Esophagus squamous epithelium (tissue), 5 donors: ENCODE measurements at places on chromosomes 6 and 20. TPM values are rescaled to one million over a fixed set of nuclear protein-coding genes. Genes with fewer than 3 reads are reported as not detected.

- no peaks in the 10 kb centered on the region for H3K27me3 ChIP-seq
- H3K4me3 ChIP-seq, result no peak overlapping the region
- H3K36me3 ChIP-seq, result no peaks in the 10 kb centered on the region
- no peak for DNase-seq
- peaks cover 13% of the 10 kb centered on the region for H3K4me1 ChIP-seq
Measured at GRCh38 chr20:58058421-58059259, 169.8 kb downstream of the ANKRD60 start.

DNA sequence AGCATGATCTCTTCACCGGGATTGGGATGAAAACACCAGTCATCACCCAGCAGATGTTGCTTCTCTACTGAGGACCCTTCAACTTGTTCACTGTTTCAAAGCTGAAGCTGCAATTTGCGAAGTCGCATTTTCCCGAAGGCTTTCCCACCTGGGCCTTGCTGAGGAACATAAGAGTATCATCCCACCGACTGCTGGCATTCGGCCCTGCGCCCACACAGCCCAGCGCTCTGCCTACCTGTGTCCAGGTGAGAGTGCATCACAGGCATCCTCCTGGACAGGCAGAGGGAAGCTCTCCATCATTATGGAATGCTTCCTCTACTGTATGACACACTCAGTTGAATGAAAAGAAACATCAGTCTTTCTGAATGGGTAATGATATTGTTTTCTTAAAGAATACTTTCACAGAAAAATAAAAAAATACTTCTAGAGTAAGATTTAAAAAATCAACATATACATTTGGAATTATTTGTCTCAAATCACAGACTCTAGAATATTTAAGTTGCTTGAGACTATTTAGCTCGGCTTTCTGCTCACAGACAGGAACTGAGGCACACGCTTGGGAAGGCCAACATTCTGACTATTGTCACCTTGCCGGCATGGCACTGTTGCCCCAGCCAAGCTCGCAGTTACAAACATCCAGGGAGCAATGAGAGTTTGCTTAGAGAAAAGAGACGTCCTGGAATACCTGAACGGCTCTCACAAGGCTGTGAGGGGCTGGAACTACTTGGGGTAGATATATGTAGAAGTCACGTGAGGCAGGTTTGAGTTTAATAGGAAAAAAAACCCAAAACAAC, 48.7 kb downstream of the FOXC1 start:
- no peaks in the 10 kb centered on the region for H3K4me1 ChIP-seq
- no peak overlapping the region for H3K4me3 ChIP-seq

Gene PROKR2
- total RNA-seq, result not detected

Gene PHACTR1
- total RNA-seq, result 4.9 TPM

GRCh38 chr6:15048367-15048766, 197.5 kb upstream of the JARID2 start:
- no peak overlapping the region for H3K27ac ChIP-seq
- no peaks in the 10 kb centered on the region for H3K27me3 ChIP-seq
- DNase-seq, result no peak

DNA sequence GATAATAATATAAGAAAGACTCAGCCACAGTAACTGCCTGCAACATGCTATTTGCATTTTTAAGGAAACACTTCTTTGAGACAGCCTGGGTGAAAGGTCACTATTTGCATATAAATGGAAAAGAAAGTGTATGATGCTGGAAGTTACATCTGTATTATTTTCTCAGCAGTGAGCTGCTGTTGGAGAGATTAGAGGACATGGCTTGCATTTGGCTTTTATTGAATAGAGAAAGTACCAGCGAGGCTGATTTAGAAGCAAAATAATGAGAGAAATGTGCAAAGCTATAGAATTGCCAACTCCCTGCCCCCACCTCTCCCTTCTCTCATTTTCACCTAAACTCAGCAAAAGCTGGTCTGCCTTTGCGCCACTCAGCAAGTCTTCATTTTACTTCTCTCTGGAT, 12.7 kb downstream of the MYT1 start:
- H3K36me3 ChIP-seq, result no peaks in the 10 kb centered on the region

DNA sequence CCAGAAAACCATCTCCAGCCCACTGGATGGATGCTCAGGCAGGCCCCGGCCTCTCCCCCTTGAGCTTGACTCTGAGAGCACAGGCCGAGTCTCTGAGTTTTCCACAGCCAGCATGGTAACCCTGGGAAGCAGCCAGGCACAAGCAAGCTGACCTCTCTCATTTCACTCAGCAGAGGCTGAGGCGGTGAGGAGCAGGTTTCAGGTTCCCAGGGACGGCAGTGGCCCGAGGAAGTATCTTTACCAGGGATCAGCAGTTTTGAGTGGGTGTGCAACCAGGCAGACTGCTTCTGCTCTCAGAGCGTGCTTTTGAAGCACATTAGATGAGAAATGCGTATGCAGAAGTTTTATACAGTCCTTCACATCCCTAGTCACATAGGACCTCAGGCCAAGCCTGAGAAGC, 12.6 kb downstream of the HCK start:
- no peak overlapping the region for H3K27ac ChIP-seq
- H3K27me3 ChIP-seq, result no peaks in the 10 kb centered on the region
- no peak overlapping the region for H3K4me3 ChIP-seq
- H3K4me1 ChIP-seq, result no peaks in the 10 kb centered on the region

DNA sequence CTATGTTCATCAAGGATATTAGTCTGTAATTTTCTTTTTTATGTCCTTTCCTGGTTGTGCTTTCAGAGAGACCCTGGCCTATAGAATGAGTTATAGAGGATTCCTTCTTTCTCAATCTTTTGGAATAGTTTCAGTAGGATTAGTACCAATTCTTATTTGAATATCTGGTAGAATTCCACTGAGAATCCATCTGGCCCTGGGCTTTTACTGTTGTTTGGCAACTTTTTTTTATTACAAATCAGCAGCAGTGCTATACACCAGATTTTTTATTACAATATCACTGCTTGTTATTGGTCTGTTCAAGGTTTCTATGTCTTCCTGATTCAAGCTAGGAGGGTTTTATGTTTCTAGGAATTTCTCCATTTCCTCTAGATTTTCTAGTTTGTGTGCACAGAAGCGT, 50.0 kb upstream of the NRSN1 start:
- H3K4me1 ChIP-seq, result no peaks in the 10 kb centered on the region
- H3K36me3 ChIP-seq, result no peaks in the 10 kb centered on the region
- DNase-seq, result no peak
- H3K4me3 ChIP-seq, result no peak overlapping the region

Gene DEFB132
- total RNA-seq, result not detected

- no peaks in the 10 kb centered on the region for H3K4me1 ChIP-seq
- H3K36me3 ChIP-seq, result no peaks in the 10 kb centered on the region
- H3K4me3 ChIP-seq, result no peak overlapping the region
Measured at GRCh38 chr6:31510007-31510406, 12.1 kb downstream of the MICB start.

GRCh38 chr20:63969838-63970713, at the start of gene ZNF512B:
Gene ZNF512B (minus strand): TSS chr20:63969930. CDS start chr20:63967950, 1,980 bp downstream.
- H3K27ac ChIP-seq, result peak within 1 kb of the TSS; percentile 82
- no peak for DNase-seq
- H3K4me1 ChIP-seq, result peaks cover 22% of the 10 kb centered on the region
- H3K36me3 ChIP-seq, result peaks cover 9% of the 10 kb centered on the region
- peak within 1 kb of the TSS; percentile 68 for H3K4me3 ChIP-seq

- H3K36me3 ChIP-seq, result peaks cover 51% of the 10 kb centered on the region
- DNase-seq, result no peak
Measured at GRCh38 chr20:17643531-17644188, 38.4 kb downstream of the RRBP1 start.

- H3K4me1 ChIP-seq, result peaks cover 20% of the 10 kb centered on the region
- DNase-seq, result no peak
- no peak overlapping the region for H3K4me3 ChIP-seq
- H3K27me3 ChIP-seq, result no peaks in the 10 kb centered on the region
- H3K27ac ChIP-seq, result no peak overlapping the region
- H3K36me3 ChIP-seq, result peaks cover 27% of the 10 kb centered on the region
Measured at GRCh38 chr6:152272486-152272885, 364.7 kb downstream of the SYNE1 start.

DNA sequence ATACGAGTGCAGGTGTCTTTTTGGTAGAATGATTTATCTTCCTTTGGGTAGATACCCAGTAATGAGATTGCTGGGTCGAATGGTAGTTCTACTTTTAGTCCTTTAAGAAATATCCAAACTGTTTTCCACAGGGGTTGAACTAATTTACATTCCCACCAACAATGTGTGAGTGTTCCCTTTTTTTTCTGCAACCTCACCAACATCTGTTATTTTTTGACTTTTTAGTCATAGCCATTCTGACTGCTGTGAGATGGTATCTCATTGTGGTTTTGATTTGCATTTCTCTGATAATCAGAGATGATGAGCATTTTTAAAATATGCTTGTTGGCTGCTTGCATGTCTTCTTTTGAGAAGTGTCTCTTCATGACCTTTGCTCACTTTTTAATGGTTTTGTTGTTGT, 1.9 kb upstream of the ZNF831 start:
- no peaks in the 10 kb centered on the region for H3K27me3 ChIP-seq
- DNase-seq, result no peak
- H3K4me1 ChIP-seq, result peaks cover 31% of the 10 kb centered on the region
- H3K36me3 ChIP-seq, result no peaks in the 10 kb centered on the region
- no peak overlapping the region for H3K4me3 ChIP-seq

GRCh38 chr20:43690943-43691598, 24.2 kb downstream of the MYBL2 start:
- no peaks in the 10 kb centered on the region for H3K36me3 ChIP-seq
- no peaks in the 10 kb centered on the region for H3K27me3 ChIP-seq
- DNase-seq, result no peak
- H3K4me1 ChIP-seq, result no peaks in the 10 kb centered on the region

DNA sequence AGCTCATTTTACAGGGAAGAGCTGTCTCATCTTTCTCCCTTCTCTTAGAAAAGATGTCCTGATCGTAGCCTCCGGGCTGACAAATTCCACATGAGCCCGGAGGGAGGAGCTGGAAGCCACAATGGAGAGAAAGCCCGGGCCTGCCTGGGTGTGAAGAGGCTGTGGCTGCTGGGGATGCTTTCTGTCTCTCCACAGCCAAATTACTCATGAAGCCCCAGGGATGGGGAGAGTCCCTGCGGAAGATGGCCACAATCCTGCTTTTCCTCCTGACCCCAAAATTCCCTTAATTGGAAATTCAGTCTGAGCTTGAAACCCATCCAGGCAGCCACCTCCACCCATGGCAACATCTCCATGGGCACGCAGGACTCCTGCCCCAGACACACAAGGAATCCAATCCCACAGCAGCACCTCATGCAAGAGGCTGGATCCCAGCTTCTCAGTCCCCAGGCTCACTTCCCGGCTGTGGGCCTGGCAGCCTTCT, 32.4 kb downstream of the JPH2 start:
- no peaks in the 10 kb centered on the region for H3K36me3 ChIP-seq
- H3K4me1 ChIP-seq, result peaks cover 21% of the 10 kb centered on the region
- no peaks in the 10 kb centered on the region for H3K27me3 ChIP-seq
- peak overlapping the region; percentile 4 for H3K27ac ChIP-seq
- DNase-seq, result no peak
- H3K4me3 ChIP-seq, result no peak overlapping the region

- no peak overlapping the region for H3K27ac ChIP-seq
- no peaks in the 10 kb centered on the region for H3K27me3 ChIP-seq
- peaks cover 13% of the 10 kb centered on the region for H3K4me1 ChIP-seq
Measured at GRCh38 chr6:44487002-44487401, 99.5 kb downstream of the CDC5L start.

Gene SNAI1
- total RNA-seq, result 1.3 TPM

DNA sequence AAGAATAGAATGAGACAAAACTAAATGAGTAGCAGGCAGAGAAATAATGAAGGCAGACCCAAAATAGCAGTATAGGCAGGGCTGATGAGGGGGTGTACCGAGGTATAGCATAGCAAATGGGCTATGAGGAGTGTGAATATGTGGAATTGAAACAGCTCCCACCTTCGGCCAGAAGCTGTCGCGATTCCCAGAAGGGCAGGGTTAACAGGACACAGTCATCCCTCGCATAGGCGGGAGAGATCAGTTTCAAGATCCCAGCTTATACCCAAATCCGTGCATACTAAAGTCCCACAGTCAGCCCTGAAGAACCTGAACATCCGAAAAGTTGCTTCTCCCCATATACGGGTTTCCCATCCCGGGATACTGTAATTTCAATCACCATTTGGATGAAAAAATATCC, 82.7 kb downstream of the PTPRK start:
- H3K36me3 ChIP-seq, result no peaks in the 10 kb centered on the region
- no peak overlapping the region for H3K27ac ChIP-seq
- no peaks in the 10 kb centered on the region for H3K4me1 ChIP-seq

DNA sequence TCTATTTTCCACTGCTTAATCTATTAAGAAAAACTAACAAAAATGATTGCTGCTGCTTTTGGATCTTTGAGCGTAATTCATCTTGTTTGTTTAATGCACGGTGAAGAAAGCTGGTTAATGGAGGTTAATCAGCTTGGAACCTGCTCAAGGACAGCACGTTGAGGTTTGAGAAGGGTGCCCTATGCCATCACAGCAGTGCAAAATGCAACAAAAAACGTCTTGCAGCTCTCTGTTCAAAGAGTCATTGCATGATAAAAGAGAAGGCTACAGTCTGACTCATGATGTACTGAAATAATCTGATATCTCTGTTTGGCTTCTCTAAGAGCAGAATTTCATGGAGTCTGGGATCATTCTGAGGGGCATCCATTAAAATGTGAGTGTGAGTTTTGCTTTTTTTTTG, 80.6 kb upstream of the PREP start:
- H3K27ac ChIP-seq, result no peak overlapping the region
- no peak overlapping the region for H3K4me3 ChIP-seq
- DNase-seq, result no peak
- no peaks in the 10 kb centered on the region for H3K36me3 ChIP-seq
- no peaks in the 10 kb centered on the region for H3K27me3 ChIP-seq
- H3K4me1 ChIP-seq, result peaks cover 13% of the 10 kb centered on the region

Gene PSMB8
- 21.6 TPM for total RNA-seq

GRCh38 chr6:154462425-154462824, 48.1 kb downstream of the CNKSR3 start:
- H3K4me1 ChIP-seq, result peaks cover 71% of the 10 kb centered on the region
- DNase-seq, result no peak
- no peaks in the 10 kb centered on the region for H3K36me3 ChIP-seq
- H3K4me3 ChIP-seq, result no peak overlapping the region
- no peaks in the 10 kb centered on the region for H3K27me3 ChIP-seq
- no peak overlapping the region for H3K27ac ChIP-seq

- H3K27ac ChIP-seq, result no peak overlapping the region
- no peak for DNase-seq
- H3K4me1 ChIP-seq, result peaks cover 14% of the 10 kb centered on the region
- H3K4me3 ChIP-seq, result no peak overlapping the region
- H3K27me3 ChIP-seq, result no peaks in the 10 kb centered on the region
- H3K36me3 ChIP-seq, result no peaks in the 10 kb centered on the region
Measured at GRCh38 chr6:5107341-5107740, 22.2 kb downstream of the PPP1R3G start.

Gene GPX5
- not detected for total RNA-seq
